Activated naive CD4-positive, alpha-beta T cell (primary cell): ENCODE measurements at places on chromosomes 12 and 14.

DNA sequence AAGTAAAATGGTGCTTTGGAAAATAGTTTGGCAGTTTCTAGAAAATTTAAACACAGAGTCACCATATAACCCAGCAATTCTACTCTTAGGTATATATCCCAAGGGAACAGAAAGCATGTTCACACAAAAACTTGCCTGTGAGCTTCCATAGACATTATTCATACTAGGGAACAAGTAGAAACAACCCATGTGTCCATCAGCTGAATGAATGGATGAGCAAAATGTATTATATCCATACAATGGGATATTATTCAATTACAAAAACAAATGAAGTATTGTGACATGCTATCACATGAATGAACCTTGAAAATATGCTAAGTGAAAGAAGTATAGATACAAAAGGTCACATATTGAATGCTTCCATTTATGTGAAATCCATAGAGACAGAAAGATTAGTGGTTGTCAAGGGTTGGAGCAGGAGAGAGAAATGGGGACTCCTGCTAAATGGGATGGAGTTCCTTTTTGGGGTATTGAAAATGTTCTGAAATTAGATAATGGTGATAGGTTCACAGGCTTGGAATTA, 7.9 kb downstream of the SLC10A1 start:
- no peak for DNase-seq

DNA sequence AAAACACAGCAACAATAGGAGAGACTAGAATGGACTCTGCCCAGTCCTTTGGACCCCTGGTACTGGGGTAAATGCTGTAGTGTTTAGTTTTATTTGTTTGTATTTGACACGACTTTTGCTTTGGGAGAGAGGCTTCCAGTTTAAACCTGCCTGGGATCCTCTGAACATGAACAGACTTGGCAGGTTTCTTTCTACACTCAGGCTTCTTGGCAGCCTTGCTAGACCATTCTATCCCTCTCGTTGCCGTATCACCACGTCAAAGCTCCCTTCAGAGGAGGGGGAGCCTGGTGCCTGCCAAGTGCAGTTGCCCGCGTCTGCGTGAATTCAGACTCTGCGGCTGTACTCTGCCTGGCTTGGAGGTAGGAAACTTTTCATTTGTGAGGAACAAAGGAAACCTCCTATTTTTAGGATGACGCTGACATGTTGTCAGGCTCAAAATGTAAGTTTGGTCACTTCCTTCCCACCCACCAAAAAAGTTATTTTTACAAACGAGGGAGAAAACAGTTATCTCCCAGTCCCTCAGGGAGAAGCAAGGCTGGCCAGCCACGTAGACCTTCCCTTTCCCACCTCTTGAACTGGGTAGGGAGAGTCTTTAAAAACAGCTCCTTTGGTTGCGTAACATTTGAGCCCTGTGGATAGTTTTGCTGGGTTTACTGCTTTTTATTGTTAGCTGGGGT, 25.9 kb downstream of the CD9 start:
- DNase-seq = no peak

DNA sequence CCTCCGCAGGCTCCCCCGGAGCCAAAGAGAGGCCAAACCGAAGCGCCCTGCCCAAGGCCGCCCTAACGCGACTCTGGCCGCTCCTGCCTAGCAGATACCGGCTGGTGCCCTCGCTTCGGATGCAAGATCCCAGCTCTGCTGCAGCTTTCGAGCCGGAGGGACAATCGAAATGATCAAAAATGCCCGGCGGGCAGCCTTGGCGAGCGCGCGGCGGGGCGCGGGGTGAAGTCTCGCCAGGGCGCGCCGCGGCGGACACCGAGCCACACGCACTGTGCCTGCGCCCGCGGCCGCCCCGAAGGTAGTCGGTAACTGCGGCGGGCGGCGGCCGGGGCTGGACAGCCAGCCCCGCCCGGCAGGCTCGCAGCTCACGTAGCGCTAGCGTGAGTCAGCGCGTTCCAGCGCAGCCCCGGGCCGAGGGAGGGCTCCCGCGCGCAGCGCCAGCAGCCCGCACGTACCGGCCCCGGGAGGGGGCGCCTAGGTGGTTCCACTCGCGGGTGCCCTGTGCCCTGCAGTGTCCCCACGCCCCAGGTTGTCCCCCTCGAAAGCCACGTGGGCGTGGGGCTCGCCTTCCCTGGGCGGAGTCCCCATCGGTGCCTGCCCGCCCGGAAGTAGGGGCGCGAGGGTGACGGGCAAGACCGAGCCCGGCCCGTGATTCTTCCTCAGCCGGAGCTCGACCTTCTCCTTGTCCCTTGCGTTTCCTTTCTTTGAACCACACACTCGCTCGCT, 109.2 kb upstream of the EGLN3 start:
- peak; percentile 6 for DNase-seq

- no peak for DNase-seq
These were observed 52.7 kb downstream of the WNK1 start for GRCh38 chr12:805022-805632.

DNA sequence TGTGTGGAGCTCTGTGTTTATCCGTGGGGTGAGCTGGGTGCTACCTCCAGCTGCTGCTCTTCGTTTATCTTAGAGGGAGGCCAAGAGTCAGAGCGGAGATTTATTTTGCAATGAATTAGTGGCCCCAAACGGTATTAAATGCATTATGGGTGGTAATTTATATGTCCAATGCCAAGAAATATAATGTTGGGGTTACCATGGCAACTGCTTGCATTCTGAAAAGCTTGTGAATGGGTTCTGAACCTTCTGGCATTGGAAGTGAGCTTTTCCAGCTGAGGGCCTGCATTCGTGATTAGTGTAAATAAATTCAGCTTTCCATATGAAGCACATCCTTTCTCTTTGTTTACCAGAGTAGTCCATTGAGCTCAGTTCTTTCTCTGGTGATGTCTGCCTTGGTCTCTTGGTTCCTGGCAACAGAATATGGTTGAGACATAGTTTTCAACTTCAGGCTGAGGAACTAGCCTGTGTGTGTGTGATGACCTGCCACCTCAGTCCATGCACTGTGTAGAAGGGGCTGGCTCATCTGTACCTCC, 51.8 kb downstream of the TRAF3 start:
- DNase-seq = no peak

DNA sequence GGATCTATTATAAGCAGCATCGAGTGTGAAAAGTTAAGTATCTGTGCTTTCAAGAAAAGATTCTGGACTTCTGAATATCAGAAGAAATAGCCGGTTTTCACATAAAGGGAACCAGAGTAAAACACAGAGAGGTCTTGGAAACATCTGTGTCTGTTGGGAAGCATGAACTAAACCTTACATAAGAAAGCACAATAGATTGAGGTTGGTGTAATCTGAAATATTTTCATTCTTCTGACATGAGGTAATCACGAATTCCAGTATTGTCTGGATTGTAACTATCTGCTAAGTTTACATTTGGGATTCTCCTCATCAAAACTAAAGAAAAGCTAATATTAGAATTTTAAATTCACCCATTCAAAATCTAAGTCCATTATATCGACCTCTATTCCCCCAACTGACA, 161.3 kb downstream of the CPNE8 start:
- DNase-seq = no peak

DNA sequence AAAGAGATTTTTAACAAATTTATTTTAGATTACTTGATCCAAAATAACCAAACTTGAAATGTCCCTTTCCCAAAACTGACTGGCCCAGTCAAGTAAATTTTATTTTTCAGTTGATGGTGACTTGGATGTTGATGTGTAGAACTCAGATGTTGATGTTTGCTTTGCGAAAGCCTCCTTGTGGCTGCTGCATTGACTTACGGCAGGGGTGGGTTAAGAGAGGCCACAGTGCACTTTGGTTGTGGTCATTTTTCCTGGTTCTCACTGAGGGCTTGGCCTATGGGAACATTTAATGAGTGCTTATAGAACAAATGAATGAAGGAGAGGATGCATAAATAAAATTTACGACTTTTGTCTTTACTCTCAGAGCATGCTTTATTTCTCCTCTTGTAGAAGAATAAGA, 52.6 kb downstream of the SLCO1B3 start:
- no peak for DNase-seq

GRCh38 chr12:131356485-131357184, 354.3 kb upstream of the SFSWAP start:
- DNase-seq = no peak

DNA sequence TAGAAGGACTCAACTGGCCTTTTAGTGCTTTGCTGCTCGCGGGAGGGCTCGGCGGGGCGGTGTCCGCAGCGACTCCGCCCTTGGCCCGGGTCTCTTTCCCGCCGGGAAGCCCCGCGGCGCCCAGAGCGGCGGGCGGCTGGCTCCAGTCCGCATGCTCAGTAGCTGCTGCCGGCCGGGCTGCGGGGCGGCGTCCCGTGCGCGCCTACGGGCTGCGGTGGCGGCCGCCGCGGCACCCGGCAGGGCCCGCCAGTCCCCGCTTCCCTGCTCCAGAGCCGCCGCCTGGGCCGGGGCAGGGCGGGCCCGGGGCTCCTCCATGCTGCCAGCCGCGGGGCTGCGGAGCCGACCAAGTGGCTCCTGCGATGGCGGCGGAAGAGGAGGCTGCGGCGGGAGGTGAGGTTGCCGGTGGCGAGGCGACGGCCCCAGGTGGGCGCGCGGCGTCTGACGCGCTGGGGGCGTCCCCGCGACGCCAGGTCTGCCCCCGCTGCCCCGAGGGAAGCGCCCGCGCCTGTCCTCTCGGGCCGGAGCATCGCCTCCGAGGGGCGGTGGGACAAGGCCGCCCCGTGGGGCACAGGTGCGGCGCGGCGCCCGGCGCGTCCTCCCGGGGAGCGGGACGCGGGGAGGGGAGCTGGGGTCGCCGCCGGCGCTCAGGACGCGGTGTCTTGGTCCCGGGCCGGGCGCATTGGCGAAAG, at the start of gene BMAL2:
TSS of gene BMAL2 (plus strand) at position 123 of the 689 bp plus-strand sequence. CDS start at position 360, 237 bp downstream.
- no peak for DNase-seq

DNA sequence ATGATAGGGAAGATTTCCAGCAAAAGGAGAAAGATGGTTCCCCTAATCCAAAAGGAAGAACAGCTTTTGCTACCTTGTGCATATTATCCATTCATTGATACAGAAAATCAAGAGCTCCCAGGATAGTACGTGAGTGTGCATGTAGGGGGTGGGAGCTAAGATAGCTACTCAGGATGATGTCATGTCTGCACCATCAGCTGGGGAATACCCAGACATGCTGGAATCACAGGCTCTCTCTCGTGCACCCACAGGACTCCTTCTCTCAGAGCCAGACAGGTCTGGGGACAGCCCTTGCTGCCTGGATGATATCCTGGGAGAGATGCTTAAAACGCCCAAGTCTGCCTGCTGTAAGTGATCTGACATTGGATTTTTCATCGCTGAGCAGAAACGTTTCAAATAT, 38.9 kb downstream of the FOXN3 start:
- no peak for DNase-seq

DNA sequence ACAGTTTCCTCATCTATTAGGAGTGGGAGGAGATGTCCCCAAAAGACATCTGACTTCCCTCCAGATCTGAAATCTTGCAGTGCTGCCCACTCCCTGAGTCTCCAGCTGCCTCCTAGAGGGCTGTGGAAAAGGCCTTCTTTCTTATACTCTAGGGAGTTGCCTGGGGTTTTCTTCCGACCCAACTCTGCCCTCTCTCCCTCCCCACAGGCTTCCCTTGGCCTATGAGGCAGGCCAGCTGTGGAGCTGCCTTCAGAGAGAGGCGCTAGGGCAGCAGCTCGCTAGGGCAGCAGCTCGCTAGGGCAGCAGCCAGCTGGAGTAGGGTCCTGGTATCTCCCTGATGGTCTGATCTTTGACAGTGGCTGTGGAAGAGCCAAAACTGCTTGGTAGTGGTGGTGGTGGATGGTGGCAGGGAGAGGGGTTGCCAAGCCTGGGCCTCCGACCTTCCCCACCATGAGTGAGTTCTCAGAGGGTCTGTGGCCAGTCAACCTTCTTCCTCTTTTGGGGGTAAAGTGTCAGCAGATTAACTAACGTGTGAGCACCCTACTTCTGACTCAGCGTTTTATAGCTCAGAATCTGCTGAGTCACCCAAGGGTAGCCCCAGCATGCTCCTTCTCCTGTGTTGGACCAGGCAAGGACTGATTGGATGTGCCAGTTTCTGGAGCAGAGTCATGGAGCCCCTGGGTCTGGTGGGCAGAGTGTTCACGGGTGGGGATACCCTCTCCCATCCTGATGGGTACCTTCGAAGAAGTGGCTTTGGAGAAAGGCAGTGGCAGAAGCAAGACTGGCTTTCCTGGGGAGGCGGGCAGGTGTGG, 2.3 kb downstream of the SLC48A1 start:
- no peak for DNase-seq

DNA sequence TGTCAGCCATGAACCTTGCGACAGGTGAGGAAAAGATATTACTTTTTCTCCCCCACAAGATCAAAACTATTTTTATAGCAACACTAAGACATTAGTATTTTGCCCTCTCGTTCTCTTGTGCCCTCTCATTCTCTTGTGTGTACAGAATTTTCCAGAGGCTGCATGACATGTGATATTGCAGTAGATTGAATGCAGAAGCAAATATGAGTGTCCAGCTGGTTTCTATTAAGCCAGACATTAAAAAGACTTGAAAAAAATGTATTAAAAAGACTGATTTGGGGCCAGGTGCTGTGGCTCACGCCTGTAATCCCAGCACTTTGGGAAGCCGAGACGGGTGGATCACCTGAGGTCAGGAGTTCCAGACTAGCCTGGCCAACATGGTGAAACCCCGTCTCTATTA, 63.7 kb upstream of the ZFP36L1 start:
- no peak for DNase-seq

GRCh38 chr12:13128291-13128965, 25.0 kb upstream of the GSG1 start:
- no peak for DNase-seq

- DNase-seq = no peak
These were observed 117.0 kb downstream of the SMOC1 start for GRCh38 chr14:69996216-69996615.

DNA sequence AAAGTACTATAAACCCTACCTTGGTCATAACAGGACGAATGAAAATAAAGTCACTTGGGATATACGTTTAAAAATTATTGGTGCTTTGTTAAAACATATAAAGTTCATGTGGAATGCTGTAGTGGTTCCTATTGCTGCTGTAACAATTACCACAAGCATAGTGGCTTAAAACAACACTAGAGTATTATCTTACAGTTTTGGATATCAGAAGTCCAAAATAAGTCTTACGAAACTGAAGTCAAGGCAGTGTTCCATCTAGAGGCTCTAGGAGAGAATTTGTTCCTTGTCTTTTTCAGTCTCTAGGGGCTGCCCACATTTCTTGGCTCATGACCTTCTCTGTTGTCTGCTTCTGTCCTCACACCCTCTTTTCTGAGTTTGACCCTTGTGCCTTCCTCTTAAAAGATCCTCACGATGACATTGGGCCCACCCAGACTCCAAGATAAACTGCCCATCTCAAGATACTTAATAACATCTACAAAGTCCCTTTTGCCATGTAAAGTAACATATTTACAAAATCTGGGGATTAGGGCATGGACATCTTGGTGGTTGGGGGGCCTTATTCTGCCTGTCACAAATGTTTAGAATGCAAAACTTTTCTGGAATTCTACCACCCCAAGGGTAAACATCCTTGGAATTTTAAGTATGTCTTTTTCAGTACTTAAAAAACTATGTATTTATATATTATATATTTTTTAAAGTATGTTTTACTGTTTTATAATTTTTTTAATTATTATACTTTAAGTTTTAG, 178.1 kb downstream of the ETNK1 start:
- DNase-seq = no peak

DNA sequence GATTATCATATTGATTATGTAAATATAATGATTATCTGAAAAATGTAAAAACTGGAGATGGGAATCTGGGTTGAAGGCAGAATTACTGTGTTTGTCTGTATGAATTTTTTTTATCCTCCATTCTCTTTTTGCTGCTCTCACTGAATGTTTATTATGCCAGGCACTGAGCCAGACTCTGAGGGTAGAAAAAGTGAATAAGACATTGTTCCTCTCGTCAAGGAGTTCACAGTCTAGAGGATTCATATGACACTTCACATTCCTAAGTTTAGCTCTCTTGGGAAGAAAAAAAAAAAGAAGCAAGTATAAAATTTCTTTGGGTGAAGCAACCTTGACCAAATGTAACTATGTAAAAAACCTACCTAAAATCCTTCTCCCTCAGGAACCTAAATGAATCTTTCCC, 120.9 kb upstream of the LMO3 start:
- no peak for DNase-seq
